EH (cell line): ENCODE measurements at places on chromosomes 3 and 15.

DNA sequence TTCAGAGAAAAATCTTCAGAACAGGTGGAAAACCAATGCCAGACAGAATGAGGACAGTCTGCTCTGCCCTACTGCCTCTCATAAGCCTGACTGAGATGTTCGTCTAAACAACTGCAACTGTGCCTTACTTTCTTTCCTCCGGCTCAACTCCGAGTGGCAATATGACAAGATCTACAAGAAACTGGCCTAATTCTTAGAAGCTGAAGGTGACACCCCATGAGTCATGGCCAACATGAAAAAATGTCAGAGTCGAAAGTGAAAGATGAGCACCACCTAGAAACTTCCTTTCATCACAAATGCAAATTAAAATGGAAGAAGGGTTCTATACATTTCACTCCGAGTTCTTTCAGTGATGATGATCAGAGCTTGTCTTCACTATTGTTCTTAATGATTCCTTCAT is 12.9 kb downstream of the PCYT1A start:
- DNase-seq, result peak; percentile 19

GRCh38 chr3:5456199-5456598 is 268.7 kb downstream of the EDEM1 start:
- no peak for DNase-seq

DNA sequence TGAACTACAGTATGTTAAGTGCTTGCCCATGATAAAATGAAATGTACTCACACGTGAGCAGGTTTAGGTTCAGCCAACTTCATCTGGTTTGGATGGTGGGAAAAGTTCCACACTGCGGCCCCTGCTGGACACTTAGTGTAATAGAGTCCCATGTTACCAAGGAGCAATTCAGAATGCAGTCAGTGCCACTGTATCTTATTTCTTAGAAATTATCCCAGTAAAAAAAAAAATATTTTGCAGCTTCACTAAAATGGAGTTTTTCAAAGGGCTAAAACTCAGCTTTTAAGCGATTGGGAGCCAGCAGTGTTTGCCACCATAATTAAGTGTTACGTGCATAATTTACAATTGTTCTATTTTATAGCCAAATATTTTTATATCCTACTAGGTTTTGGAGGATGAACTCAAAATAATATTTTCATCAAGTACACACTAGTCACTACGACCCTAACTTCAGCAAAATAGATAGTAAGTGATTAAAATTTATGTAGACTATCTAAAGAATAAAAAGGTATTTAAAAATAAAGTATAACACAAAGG is 371.7 kb upstream of the GBE1 start:
- peak; percentile 61 for DNase-seq

DNA sequence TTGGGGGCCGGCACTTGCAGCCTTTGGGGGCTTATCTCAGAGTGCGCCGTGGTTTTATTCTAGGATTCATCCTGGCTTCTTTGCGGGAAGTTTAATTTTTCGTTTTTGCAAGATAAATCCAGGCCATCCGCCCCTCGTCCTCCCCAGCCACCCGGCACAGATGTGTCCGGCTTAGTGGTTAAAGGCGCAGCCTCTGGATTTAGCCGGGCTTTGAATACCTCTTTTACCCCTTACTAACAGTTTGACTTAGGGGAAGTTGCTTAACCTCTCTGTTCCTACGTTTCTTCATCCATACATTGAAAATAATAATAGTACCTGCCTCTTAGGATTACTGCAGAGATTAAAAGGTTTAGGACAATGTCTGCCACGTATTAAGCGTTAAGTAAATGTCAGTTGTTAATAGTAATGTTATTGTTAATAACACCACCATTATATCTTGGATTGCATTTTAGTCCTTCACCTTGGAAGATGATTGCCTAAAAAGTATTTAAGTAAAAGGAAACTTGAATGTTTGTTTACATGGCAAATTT is 714 bp downstream of the ECT2 start:
- peak; percentile 48 for DNase-seq

GRCh38 chr15:62914461-62915079 is 128.0 kb upstream of the TPM1 start:
- DNase-seq, result no peak

GRCh38 chr3:182500289-182500688 is 293.0 kb upstream of the ATP11B start:
- DNase-seq, result no peak

DNA sequence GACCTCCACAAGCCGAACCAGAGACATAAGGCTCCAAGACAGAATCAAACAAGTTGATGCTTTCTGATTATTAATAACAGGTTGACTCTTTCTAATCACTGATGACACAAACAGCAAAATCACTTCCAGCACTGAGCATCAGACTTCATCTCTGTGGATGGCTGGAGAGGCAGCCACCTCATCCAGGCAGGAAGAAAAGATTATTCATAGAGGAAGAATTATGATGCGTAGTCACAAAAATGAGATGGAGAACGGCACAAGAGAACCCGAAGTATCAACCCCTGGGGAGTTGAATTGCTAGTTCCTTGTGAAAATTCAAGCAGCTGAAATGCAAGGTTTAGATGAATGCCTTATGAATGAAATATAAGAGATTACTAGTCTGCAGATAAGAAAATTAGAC is 49.9 kb upstream of the LMCD1 start:
- peak; percentile 81 for DNase-seq

DNA sequence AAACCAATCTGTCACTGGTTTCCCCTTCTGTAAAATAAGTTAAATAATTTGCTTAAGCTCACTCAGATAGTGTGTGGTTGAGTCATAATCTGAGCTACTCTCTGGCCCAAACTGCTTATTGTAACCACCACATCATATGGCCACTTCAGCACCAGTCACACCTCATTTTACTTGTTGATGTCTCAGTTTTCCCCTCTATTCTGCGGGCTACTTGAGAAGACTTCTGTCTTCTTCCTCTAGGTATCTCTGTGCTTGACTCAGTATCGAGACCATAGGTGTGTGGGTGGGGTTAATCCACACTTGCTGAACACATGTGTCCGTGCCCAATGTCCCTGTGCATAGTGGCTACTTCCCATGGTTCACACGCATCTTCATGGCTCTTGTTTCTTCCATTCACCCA is 32.9 kb downstream of the CRYGS start:
- no peak for DNase-seq

DNA sequence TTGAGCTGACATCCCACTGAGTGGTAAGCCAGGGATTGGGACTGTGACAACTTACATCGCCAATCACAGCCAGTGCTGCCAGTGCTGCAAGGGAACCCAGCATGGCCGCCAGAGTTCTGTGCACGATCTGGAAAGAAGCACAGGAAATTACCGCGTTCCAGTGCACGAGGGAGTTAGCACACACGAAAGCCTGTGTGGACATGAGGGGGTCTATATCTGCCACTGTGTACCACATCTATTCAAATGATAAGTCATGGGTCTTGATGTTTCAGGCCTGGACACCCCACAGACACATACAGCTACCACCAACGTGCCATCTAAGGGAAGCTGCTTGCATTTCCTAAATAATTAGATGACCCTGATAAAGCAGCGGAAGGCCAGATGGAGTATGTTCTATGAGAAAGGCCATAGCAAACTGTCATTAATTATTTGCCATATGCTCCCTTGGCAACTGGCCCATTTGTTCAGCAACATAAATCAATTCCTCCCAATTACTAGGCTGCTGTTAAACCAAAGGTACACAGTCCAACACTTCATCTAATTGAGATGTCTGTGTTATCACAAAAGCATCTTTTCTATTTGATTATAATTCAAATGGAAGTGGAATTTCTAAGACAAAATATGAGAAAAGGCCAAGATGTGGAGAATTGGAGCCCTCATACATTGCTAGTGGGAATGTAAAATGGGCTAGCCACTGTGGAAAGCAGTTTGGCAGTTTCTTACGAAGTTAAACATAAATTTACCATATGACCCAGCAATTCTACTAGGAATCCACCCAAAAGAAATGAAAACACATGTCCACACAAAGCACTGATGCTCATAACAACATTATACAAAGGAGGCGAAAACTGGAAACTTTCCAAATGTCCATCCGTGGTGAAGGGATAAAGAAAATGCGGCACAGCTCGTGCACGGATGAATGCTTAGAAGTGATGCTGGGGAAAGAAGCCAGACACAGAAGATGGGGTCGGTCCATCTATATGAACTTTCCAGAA is 108.3 kb downstream of the OCA2 start:
- DNase-seq, result no peak

GRCh38 chr3:108117241-108117775 is 26.5 kb upstream of the CD47 start:
- peak; percentile 14 for DNase-seq

DNA sequence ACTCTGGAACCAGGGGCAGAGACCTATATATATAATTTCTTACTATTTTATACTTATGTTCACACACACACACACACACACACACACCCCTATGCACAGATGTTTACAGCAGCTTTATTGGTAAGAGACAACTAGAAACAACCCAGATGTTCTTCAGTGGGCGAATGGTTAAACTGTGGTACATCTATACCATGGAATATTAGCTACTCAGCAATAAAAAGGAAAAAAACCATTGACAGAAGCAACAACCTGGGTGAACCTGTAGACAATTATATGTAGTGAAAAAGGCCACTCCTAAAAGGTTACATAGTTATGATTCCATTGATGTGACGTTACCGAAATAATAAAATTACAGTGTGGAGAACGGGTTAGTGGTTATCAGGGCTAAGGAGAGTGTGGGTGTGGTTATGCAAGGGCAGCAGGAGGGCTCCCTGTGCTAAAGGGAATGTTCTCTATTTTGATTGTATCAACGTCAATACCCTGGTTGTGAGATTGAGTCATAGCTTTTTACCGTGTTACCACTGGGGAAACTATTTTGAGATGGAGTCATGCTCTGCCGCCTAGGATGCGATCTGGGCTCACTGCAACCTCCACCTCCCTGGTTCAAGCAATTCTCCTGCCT is 85.5 kb downstream of the FLNB start:
- peak; percentile 87 for DNase-seq

GRCh38 chr3:18122264-18122663 is 302.9 kb downstream of the SATB1 start:
- DNase-seq, result no peak

GRCh38 chr3:136209921-136210320 is 13.8 kb upstream of the MSL2 start:
- peak; percentile 76 for DNase-seq

GRCh38 chr15:83012076-83012426 is 612 bp upstream of the C15orf40 start:
- DNase-seq, result peak; percentile 37

DNA sequence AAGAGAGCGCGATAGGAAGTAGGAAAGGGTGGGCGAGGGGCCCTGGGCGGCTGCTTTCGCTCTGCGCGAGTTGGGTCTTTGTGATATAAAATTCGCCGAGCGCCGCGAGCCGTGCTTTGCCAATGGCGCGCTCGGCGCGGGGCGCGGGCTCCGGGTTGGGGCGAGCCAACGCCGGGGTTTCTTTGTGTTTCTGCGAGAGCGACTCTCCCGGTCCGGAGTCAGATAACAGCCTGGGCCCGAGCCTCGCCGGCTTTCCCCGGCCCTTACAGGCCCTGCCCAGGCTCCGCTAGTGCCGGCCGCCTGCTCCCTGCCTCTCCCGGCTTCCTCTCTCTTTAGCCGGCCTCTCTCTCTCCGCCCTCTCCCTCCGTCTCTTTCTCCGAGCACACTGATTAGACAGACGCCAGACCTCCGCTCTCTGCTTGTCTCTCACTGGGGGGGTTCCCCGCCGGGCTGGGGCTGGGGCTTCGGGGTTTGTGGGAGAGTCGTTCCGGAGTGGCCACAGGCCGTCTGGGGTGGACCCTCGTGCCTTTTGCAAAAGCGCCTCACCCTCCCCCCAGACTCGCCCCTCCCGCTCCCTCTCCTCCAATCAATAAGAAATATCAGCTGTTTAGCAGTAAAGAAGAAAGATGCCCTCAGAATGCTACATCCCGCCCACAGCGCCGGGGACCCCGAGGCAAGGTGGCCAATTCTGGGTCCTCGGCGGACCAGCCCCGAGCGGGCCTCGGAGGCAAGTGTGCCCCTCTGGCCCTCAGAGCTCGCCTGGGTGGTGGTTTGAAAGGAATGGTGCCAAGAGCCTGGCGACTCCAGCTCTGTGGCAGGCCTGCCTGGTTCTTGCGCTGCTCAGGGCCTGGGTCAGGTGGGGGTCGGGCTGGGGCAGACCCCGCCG is 2.9 kb downstream of the NR2F2 start:
- peak; percentile 43 for DNase-seq

GRCh38 chr15:50823281-50823680 is 57.8 kb upstream of the SPPL2A start:
- DNase-seq, result no peak

GRCh38 chr3:64268926-64269325 is 43.7 kb upstream of the PRICKLE2 start:
- no peak for DNase-seq

GRCh38 chr15:58410353-58410752 is 21.4 kb upstream of the LIPC start:
- DNase-seq, result peak; percentile 60

DNA sequence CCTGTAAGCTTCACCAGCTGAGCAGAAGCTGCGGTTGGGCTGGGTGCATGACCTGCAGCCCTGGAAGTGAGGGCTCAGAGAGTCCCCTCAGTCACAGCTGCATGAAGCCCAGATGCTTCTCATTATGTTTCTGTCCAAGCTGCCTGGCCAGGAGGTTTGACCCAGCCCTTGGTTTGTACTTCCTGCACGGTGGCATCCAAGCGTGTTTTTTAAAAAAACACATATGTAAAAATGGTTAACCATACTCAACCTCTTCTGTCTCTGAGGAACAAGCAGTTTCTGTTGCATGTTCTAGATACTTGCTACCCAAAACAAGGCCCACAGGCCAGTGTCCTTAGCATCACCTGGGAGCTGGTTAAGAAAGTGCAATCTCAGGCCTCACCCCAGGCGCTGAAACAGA is 76.0 kb upstream of the ATP10A start:
- peak; percentile 36 for DNase-seq

DNA sequence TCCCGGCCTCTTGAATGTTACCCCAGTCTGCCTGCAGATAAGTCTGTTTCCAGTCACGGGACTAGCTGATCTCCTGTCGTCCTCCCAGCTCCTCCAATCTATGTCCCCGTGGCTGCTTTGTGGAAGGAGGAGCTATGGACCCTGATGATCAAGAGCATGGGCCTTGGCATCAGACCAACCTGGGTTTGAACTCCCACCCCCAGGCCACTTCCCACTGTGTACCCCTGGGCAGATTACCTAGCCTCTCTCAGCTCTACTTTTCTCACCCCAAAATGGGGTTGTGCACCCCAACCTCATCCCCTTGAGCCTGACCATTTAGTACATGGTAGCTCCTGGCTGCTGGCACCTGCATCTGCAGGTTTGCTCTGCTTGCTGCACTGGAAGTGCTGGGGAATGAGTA is 55.8 kb downstream of the GASK1A start:
- no peak for DNase-seq

- no peak for DNase-seq
These were observed 1.9 kb downstream of the NDUFAF3 start for GRCh38 chr3:49023775-49024174.
